IMR-90 (cell line): ENCODE measurements at places on chromosomes 11 and 22. TPM values are rescaled to one million over a fixed set of nuclear protein-coding genes. Genes with fewer than 3 reads are reported as not detected.
A peak's percentile ranks its signal among the peaks of the same experiment; 100 is the strongest.

The VSTM5 gene
- total RNA-seq = 0.28 and 0.36 TPM in 2 replicates

The ETS1 gene
- 56.3 and 60.3 TPM in 2 replicates for total RNA-seq

The SMTN gene
- total RNA-seq = 47.2 and 53.6 TPM in 2 replicates

The SHANK2 gene
- total RNA-seq = 0.83 and 1.6 TPM in 2 replicates

DNA sequence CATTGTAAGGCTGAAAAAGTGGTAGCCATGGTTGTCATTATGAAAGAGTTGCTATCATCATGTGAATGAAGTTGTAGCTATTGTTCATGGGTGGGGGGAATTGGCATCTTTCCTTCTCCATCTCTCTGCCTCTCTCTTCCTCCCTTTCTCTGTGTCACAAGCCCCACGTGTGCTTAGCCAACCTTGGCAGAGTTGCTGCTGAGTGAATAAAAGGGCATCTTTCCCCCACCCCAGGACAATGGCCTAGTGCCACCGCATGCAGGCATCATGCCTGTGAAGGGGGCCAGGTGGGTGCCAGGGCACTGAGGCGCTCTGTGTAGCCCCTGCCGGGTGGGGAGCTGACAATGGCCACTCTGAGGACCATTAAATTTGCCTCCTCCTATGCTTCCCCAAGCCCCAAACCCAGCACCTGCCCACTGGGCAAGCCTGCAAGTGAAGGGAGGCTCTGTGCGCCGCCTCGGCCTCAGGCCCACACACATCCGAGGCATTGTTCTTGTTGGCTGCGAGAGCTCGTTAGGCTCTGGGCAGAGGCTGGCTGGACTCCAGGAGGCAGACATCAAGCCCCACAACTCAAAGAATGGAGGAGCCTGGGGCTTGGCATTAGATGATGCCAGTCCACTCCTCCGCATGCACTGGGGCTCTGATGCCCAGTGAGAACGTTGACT is 103.9 kb downstream of the SEZ6L start:
- no peak for DNase-seq

DNA sequence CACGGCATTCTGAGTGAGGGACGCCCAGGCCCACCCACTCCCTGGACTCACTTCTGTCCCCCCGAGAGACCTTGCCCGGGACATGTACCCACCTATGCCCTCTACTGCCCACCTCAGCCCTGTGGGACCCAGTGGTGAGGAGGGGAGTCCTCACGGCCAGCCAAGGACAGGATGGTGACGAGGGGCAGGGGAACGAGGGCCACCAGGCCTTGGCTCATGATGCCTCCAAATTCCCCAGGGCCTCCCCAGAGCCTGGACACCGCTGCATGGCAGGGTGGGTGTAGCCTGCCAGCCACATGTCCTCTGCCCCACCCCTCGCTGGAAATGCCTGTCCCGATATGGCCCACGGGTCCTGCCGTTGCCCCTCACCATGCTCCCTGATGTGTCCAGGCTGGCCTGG is 26.1 kb downstream of the TSPAN4 start:
- no peak for DNase-seq

- DNase-seq = no peak
Measured at GRCh38 chr11:120089036-120090001, 48.6 kb downstream of the TRIM29 start.

- DNase-seq = peak; percentile 52
Measured at GRCh38 chr22:20748731-20749428, 25.0 kb upstream of the SERPIND1 start.

DNA sequence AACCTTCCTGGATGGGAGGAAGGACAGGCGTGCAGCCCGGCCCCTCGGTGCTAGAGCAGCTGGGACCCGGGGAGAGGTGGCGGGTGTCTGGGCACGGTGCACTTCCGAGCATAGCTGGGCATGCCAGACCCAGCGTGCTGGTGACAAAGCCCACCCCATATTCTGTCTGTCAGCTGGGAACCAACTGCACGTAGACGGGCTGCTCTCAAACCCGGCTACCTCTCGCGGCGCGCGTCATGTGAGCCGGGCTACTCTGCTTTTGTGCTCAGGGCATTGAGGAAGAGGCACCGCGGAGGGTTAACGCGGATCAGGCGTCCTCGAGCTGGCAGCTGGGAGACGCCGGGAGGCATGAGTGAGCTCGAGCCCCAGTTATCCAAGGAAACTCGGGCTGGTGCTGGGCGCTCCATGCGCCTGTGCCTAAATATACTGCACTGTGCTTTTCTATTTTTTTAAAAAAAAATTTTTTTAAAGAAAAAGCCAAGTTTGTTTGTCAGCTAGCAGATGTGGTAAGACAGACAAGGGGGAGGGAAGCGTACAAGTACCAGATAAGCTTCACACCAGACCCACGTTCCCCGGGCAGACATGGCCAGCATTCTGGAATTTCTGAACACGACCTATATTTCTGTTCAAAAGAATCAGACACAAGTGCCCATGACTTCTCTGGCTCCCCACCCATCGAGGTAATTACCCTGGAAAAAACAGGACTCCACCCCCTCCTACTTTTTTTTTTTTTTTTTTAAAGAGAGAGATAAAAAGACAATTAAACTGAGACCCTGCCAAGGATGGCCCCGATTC is 425.6 kb downstream of the SHANK2 start:
- no peak for DNase-seq

GRCh38 chr11:117634756-117635603 is 162.0 kb downstream of the DSCAML1 start:
- DNase-seq = no peak

- DNase-seq = no peak
Measured at GRCh38 chr11:41190437-41191082, 268.9 kb downstream of the LRRC4C start.

- DNase-seq = no peak
Measured at GRCh38 chr11:2904153-2905052, 18.8 kb upstream of the CDKN1C start.
